ENCODE measurements at places on chromosomes 5 and 9.

GRCh38 chr5:22372376-22372775 is 480.8 kb downstream of the CDH12 start:
- DNase-seq: no peak

DNA sequence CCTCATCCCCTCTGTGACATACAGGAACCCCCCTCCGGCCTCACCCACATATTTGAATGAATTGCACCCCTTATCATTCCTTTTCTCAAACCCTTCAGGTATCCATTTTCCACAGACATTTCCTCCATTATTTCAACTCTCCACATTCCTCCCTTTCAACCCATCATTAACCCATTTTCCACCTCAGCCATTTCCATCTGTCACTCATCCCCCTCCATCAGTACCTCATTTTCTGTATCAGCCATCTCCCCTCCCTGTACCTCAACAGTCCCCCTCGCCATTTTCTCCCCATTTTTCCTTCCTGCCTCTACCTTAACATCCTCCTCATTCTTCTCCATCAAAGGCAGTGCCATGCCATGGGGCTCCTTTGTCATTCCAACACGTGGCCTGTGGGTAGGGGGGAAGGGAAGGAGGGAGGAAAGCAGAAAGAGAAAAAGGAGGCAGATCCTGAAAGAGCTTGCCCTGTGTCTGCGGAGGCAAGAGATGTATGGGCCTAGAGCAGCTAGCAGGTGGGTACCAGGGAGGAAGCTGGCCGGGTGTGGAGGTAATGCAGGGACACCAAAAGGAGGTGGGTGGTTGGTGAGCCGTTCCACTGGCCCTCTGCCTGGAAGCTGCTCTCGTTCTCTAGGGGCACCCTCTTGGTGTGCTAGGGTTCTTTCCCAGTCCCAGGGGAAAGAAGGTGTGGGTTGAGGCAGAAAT is 1.5 kb downstream of the DNAJB5 start:
- DNase-seq: no peak

GRCh38 chr9:8724284-8725018 is 924.9 kb upstream of the DMAC1 start:
- DNase-seq: no peak

DNA sequence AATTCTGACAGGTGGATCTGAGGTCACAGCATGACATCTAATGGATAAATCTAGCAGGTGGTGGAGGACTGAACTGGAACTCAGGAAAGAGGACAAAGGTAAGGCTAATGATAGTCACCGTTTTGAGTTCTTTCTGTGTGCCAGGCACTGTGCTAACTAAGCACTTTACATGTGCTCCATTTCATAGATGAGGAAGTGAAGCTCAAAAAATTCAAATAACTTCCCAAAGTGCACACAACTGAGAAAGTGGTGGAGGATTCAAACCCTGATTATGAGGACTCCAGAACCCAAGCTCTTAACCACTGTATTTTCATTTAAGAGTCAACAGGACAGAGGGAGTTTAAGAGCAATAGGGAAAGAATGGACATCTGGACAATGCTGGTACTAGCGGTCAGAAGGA is 7.1 kb upstream of the DELE1 start:
- no peak for DNase-seq

- no peak for DNase-seq
These were observed 68.8 kb upstream of the FCN2 start for GRCh38 chr9:134811673-134812342.
